ENCODE measurements at places on chromosomes 5 and 9.

- peak; percentile 24 for DNase-seq
These were observed 361.1 kb upstream of the NUDT12 start for GRCh38 chr5:103923616-103924168.

DNA sequence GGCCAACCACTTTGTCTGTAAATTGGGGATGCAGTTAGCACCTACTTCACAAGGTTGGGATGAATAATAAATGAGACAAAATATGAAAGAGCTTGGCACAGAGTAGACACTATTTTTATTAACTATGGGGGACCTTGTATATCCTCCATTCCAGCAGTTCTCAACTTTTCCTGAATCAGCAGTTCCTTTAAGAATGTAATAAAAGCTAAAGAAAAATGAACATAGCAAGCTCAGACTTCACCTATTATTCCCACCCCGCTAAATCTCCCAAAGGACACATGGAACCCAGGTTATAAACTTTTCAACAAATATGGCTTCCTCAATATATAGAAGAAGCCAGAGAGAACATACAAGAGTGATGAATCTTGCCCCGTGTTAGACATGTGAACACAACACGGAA is 32.0 kb upstream of the TTC1 start:
- DNase-seq = no peak

DNA sequence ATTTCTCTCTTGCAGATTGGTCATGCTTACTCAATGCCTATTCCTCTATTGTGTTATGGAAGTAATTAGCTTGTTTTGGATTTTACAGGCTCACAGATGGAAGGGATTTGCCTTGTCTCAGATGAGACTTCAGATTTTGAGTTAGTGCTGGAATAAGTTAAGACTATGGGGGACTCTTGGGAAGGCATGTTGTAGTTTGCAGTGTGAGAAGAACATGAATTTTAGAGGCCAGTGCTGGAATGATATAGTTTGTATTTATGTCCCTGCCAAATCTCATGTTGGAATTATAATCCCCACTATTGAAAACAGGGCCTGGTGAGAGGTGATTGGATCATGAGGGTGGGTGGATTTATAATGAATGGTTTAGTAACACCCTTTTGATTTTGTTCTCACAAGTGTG is 6.1 kb upstream of the TUSC1 start:
- DNase-seq = no peak

DNA sequence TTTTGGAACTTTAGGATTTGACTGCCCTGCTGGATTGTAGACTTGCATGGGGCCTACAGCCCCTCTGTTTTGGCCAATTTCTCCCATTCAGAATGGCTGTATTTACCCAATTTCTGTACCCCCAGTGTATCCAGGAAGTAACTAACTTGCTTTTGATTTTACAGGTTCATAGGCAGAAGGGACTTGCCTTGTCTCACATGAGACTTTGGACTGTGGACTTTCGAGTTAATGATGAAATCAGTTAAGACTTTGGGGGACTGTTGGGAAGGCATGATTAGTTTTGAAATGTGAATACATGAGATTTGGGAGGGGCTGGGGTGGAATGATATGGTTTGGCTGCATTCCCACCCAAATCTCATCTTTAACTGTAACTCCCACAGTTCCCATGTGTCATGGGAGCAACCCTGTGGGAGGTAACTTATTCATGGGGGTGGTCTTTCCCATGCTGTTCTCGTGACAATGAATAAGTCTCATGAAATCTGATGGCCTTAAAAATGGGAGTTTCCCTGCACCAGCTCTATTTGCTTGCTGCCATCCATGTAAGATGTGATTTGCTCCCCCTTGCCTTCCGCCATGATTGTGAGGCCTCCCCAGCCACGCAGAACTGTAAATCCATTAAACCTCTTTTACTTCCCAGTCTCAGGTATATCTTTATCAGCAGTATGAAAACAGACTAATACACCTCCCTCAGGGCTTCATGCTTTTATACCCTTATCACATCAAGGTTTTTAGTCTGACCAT is 206.6 kb downstream of the DENND1A start:
- no peak for DNase-seq

DNA sequence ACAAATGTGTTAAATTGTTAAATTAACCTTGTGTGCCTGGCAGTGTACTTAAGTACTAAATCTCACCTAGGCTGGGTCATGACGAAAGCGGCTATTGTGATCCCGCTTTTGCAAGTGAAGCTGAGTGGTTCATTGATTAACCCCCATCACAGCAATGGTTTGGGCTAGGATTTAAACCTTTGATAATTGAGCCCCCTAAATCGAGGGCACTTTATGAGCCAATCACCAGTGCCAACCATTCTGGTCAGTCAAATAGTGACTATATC is 22.8 kb downstream of the HNRNPK start:
- no peak for DNase-seq

- DNase-seq = no peak
These were observed 71.9 kb downstream of the USP20 start for GRCh38 chr9:129907201-129907600.

- no peak for DNase-seq
These were observed 78.2 kb downstream of the GRAMD2B start for GRCh38 chr5:126501448-126501847.

DNA sequence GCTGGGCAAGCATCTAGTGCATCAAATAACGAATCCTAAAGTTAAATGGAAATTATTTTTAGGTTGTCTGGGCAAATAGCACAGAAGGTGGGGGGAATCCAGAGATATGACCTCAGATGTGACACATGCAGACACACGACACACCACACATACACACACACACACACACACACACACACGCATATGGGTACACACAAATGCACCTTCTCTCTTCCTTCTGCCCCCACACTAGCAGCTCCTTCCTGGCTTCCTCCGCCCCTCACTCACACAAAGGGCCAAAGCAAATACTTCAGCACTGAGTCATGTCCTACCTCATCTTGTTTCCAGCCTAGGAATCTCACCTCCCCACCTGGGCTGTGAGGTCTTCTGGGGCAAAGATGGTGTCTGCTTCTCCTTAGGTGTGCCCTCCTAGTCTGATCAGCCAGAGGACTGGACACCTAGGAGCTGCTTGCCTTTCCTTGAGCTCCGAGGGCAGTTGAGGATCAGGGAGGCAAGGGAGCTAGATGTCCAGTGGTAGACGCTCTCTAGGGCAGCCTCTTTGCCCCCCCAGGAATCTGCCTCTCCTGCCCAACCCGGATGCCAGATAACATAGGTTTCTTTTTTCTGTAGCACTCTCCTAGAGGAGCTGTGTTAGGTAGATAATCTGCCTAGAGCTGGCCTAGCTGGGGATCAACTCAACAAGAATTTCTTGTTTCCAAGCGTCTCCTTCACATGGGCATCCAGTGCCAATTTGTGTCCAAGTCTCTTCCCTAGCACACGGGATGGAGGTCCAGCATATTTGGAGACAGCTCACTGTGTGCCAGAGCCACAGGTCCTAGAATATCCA is 14.3 kb upstream of the JADE2 start:
- peak; percentile 58 for DNase-seq

DNA sequence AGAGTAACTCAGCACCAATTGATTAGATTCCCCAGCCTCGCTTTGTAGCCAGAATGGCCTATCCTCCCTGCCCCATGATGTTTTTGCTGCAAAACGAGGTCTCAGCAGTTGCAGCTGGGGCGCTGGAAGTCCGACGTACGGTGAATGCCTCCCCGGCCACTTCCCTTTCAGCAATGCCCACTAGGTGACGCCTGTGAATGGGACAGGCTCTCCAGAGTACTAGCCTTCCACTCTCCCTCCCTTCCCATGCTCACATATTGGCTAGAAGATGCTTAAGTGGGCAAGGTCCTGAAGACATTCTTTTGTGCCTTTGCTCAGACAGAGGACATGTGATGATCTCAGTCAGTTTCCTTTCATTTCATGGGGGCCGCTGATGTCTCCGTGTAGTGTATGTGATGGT is 50.8 kb downstream of the DMRT2 start:
- DNase-seq = peak; percentile 48

DNA sequence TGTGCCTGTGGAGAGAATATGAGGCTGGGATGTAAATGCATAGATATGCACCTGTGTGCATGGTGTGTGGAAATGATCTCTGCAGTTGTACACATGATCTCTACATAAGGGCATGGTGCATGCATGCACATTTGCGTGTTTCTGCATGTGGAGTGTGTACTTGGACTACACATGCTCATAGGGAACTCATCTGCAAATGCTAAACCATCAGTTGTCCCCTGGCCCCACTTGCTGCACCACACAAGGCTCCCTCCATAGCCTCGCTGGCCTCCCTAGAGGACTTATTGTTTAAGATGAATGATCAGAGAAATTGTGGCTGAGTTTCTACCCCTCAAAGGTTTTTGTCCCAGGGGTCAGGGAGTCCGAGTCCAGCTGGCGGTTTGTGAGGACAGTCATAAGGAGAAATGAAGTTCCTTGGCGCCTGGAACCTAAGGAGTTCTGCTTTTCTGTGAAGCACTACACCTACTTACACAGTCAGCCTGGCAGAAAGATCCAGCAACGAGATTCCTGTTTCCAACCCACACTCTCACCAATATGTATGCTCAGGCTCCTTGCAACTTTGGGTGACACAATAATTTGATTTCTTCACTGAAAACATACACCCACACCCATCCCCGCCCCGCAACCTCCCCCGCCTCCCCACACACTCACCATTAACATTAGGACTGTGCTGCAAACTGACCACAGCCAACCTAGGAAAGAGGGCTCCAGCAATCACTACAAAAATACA is 79.9 kb upstream of the CPEB4 start:
- no peak for DNase-seq

- no peak for DNase-seq
These were observed 46.0 kb downstream of the CNOT6 start for GRCh38 chr5:180540050-180540694.

DNA sequence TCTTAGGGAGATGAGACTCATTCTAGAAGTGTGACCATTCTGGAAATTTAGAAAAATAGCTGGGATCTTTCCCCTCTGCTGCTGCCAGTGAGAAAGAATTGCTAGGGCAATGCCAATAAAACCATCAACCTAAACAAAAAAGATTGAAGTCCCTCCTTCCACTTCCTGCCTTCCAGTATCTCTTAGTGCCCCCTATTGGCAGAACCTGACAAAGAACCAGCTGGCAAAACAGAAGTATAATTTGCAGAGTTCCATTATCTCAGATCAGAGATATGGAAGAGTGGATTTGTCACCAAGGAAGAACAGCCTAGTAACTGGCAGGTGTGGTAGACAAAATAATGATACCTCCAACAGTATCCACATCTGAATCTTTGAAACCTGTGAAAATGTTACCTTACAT is 13.8 kb upstream of the PLCXD3 start:
- no peak for DNase-seq

DNA sequence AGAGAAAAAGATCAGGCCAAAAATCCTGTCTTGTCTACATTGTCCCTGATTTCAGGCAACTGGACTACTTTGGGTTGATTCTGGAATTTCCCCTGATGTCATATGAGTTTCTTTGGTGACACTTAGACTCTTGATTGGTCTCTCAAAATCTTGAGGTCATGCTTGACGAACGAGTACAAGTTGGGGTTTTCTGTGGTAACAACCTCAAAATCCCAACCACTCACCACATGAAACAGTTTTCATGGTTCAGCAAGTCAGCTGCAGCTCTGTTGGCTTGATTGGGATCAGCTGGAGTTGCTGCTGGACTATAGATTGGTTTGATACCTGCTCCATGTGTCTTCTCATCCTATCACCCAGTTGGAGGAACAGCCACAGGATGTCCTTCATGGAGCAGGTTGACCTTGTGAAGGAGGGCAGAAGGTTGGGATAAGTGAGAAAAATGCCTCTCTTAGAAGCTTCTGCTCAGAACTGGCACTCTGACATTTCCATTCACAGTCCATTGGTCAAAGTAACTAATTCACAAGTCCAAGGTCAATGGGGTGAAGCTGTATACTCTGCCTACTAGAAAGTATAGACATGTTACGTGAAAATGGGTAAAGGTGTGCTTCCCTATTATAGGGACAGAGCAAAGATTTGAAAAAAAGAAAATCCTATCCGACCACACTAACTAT is 284.5 kb downstream of the SH3GL2 start:
- DNase-seq = no peak

DNA sequence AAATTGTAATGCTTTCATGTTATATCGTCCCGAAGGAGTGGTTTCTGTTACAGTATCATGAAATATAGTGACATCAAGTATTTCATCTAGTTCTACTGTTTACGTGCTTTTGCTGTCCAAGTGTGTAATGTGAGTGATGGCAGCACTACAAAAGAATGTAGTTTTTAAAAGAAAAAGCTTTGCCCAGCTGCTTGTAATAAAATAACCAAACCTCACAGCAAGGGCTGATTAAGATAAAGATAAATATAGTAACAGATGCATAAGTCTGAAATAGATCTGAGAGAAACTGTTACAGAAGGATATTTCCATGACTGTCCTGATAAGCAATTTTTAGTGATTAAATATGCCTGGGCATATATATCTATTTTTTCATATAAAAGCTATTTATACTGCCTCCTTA is 106.4 kb downstream of the AUH start:
- peak; percentile 80 for DNase-seq

DNA sequence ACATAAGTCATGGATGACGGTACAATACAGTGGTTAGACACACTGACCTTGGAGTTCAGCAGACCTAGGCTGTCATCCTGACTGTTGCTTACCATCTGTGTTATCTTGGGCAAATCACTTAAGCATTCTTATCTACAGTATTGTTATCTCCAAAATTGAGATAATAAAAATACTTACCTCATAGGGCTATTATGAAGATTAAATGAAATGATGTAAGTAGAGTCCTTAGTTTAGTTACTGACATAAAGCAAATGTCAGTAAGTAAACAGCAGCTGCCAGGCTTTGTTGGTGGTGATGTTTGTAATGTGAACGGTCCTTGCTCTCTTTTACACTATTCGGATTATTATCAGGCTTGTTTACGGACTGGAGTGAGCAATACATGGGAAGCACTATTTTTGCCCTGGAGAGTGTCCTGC is 107.3 kb upstream of the DPYSL3 start:
- no peak for DNase-seq

DNA sequence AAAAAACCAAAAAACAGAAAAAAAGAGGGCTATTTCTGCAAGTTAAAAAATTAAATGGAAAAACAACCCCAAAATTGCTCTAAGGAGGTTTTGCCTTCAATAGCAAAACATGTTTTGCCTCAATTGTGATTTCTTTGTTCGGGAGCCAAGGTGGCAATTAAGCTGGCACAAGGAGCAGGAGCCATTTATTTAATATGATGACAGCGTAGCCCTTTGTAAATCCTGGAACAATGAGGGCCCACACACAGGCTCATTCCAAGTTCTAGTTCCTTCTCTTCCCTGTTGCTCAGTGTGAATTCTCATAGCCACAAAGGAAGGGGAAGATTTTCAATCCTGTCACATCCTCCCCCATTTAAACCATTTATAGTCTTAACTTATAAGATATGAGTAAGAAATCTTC is 353.2 kb downstream of the PDE4D start:
- peak; percentile 11 for DNase-seq

DNA sequence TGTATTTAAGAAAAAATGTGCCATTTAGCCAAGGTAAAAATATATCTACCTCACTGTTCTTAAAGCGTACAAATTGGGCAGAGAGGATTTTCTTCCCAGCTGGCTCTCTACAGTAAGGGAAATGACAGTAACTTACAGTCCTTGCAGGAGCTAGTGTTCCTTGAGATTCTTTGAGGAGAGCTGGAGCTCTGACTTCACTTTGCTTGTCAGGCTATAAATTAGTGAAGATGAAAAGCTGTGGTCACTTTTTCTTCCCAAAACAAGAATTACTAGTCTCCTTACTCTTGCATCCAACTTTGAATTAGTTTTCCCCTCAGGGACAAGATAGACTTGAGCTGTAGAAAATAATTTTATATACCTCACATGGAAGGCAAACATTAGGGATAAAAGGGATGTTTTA is 129.9 kb downstream of the ZSWIM6 start:
- peak; percentile 55 for DNase-seq
